HS-27A (cell line): ENCODE measurements at places on chromosomes 16 and 17.

GRCh38 chr16:14198572-14198971 is 127.5 kb downstream of the MRTFB start:
- DNase-seq: no peak

DNA sequence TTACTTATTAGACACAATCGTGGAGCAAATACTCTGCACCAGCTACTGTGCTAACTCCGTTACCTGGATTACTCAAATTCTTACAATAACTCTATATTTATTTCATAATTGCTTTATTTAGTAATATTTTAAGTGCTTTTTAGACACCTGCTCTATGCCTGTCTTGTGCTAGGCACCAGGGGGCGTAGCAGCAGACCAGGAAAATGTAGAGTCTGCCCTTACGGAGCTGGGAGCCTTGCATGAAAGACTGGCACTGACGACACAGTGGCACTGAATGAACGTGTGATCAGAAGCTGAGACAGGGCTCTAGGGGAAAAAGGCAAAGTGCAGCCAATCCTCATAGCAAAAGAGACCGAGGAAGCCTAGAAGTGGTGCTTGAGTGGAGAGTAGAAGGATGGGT is 486.5 kb downstream of the CDH13 start:
- DNase-seq: no peak

DNA sequence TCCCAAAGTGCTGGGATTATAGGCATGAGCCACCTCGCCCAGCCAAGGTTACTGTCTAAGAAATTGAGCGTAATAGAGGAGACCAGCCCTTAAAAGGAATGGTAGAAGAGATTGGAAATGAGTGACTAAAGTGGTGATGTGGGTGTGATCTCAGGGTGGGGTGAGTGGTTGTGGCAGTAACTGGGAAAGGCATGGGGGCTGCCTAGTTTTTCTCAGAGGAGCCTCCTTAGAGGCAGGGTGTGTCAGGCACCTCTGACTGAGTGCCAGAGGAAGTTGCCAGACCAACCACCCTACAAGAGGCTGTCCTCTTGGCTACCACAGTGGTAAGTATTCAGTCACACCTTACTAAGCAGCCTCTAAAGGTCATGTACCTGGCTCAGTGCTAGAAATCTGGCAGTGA is 8.9 kb downstream of the DUS2 start:
- peak; percentile 31 for DNase-seq

DNA sequence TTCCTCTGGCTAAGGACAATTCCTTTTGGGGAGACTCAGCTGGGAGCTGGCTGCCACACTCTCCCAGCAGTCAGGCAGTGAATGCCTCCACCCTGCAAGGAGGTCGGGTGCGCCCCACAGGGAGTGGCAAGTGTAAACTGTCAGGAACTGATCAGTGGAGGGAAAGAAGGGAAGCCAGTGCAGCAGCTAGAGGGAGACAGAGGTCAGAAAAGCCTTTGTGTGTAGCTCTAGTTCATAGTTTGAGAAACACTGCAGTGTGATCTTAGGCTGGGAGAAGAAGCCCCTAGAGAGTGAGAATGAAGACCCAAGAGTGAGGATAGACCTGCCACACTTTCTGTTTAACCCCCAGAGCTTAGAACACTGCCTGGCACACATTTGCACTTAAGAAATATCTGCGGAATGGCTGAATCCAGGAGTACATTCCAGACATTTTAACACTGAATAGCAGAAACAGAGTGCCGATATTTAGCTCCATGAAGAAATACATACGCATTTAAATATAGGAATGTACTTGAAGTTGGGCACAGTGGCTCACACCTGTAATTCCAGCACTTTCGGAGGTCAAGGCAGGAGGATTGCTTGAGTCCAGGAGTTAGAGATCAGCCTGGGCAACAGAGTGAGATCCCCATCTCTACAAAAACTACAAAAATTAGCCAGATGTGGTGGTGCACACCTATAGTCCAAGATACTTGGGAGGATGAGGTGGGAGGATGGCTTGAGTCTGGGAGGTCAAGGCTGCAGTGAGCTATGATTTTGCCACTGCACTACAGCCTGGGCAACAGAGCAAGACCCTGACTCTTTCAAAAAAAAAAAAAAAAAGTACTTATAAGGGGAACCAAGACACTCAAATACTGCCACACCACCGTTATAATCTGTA is 11.1 kb upstream of the SLC5A11 start:
- no peak for DNase-seq

- DNase-seq: no peak
These were observed 1.0 kb downstream of the SPAG5 start for GRCh38 chr17:28597606-28598383.

DNA sequence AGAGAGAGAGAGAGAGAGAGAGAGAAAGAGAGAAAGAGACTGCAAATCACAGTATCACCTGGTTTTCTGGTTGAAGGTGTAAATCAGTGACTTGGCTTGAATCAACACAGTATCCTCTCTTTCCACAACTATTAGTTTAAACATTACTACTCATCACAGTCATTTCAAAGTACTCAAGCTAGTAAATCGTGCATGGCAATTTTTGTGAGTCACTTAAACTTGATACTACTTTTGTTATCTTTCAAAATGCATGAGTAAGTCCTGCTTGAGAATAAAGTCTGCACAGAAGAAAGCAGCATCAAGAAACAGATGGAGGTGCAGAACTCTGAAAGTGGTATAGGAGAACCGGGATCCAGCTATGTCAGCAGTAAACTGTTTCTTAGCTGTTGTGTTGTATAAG is 535.4 kb downstream of the CDH8 start:
- peak; percentile 1 for DNase-seq

DNA sequence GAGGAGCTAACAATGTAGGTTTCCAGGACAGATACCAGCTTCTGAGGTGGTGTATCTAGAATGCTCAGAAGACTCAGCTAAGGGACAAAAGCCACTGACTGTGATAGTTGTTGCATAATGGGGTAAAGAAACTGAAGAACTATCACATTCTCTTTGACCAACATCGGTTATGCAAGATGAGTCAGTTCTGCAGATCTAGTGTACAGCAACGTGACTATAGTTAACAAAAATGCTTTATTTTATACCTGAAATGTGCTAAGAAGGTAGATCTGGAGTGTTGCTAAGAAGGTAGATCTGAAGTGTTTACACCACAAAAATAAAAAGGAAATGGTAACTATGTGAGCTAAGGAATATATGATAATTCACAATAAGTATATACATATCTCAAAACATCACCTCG is 2.5 kb downstream of the KRTAP9-6 start:
- no peak for DNase-seq

DNA sequence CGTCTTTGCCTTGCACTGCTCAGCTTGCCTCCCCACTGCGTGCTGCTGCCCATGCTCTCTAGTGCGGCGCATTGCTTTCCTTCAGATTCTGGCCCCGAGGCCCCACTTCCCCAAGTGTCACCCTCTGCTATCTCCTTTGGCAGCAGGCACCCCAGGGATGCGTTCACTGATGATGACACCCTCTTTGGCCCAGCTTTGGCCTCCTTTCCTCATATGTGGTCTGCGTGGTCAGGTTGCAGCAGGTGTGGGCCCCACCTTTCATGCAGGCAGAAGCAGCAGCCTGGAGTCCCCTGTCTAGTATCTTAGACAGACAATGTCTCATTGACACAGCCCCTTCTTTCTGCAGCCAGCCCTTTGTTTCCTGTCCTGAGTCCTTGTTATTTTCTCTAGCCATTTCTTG is 4.8 kb upstream of the CCL3 start:
- DNase-seq: no peak

GRCh38 chr16:261031-261691 is 14.6 kb downstream of the RGS11 start:
- no peak for DNase-seq

DNA sequence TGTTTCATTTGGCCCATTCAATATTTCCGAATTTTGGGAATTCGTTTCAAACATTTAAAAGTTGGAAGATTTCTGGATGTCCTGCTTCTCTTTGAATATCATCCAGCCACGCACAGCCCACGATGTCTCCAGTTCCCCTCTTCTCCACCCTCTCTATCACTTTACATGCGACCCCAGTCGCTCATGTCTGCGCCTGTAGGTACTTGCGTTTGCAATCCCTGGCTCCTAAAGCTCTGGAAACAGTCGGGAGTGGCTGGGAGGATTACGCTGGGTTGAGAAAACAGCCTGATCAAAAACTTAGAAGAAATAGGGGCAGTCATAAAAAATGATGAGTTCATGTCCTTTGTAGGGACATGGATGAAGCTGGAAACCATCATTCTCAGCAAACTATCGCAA is 1.5 kb upstream of the SBK1 start:
- DNase-seq: no peak

- DNase-seq: no peak
These were observed 10.8 kb upstream of the SLC46A1 start for GRCh38 chr17:28416703-28417311.

GRCh38 chr16:66619534-66620428 is 15.3 kb downstream of the CMTM3 start:
- no peak for DNase-seq

DNA sequence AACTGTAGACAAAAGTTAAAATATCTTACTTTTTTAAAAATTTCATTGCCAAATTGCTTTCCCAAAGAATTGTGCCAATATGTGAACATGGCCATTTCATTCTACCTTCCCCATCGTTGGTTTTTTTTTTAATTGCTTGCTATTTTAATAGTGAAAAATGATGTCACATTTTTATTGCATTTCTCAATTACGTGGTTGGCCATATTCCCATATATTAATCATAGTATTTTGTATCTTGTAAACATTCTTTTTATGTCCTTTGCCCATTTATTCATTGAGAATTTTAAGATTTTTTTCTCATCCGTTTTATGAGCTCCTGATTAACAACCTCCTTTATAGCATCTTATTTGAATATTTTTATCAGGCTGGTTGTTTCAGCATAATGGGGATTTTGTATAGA is 7.2 kb downstream of the OMG start:
- DNase-seq: no peak

GRCh38 chr16:74451951-74452758 is 30.9 kb upstream of the CLEC18B start:
- no peak for DNase-seq

- DNase-seq: no peak
These were observed 143.7 kb upstream of the RCVRN start for GRCh38 chr17:10048629-10049350.

GRCh38 chr16:15572329-15573001 is 70.5 kb downstream of the MARF1 start:
- DNase-seq: no peak

- DNase-seq: no peak
These were observed 16.2 kb upstream of the ALKBH5 start for GRCh38 chr17:18167421-18167820.

DNA sequence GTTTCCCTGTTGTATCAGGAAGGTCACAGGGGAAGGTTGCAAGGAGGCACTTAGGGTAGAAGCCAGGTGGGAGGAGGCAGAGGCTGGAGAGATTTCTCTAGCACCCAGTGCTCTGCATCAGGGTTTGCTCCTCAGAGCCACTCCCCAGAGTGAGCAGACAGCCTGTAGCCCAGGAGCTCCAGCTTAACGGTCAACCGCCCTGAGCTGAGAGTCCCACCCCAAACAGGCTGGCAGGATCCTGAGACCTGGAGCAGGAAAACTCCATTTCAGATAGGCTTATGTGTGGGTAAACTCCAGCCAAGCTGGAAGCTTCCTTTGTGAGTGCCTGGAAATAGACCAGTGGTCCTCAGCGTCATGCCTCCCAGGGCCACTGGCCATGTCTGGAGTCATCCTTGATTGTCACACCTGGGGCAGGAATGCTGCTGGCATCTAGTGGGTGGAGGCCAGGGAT is 37.9 kb downstream of the MPRIP start:
- DNase-seq: no peak

DNA sequence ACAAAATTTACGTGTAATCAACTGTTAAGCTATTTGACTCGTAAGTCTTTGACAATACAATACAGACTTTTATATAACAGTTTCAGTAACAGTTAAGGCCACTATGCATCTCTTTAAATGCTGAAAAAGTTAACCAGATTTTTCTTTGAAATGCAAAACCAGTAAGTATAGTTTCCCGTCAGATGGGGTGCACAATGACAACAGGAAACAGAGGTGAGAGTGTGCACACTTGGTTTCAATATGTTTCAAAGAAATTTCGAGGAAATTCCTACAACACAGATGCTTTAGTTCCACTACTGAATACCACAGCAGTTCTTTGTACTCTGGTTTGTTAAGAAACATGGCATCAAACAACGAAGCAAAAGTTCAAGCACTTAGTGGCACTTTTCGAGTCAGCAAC is 48.4 kb downstream of the RNF157 start:
- no peak for DNase-seq

- no peak for DNase-seq
These were observed 227.9 kb downstream of the MAF start for GRCh38 chr16:79372503-79373184.

GRCh38 chr16:54265575-54266107 is 20.9 kb downstream of the IRX3 start:
- DNase-seq: no peak

DNA sequence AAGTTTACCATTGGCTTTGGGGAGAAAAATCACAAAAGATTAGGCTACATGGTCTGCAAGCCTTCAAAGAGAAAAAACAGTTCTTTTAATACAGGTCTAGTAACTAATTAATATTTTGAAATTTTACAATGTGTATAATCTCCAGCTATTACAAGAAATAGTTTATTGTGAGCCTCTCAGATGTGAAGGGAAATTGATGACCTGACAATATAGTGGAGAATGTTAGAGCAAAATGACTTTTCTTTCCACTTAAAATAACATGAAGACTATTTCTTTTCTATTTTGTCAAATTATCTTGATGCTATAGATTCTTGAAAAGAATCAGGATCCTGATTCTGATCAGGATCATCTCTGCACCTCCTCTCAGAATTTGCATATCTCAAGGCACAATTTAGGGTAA is 362.3 kb downstream of the PMP22 start:
- DNase-seq: no peak

- no peak for DNase-seq
These were observed 174.0 kb downstream of the VPS53 start for GRCh38 chr17:540631-541030.

DNA sequence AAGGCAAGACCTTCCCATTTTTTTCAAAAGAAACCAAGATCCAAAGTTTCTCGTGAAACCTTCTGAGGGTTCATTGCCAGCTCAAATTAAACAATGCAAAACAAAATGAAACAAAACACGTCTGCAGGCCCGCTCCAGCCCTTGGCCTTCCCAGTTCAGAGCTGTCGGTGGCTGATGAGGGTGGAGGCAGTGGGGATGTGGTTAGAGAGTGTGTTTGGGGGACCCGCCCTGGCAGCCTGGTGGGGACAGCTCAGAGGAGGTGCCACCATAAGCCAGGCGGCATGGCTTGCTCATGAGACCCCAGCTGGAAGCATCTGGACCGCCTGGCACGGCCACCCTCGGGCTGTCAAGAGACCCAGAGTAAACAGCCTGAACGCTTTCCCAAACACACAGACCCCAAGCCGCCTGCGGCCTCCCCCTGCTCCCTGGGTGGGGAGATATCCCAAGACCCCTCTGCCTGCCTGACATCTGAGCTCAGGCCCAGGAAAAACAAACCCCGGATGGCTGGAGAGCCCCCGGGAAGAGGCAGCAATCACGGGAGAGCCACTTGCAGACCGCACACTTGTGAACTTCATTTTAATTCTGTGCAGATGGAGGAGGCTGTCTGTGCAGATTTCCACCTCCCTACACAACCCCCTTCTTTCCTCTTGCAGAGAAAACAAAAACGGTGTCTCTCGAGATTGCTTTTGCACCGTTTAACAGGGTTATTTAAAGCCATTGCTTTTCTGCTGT is 35.4 kb upstream of the LITAF start:
- no peak for DNase-seq

GRCh38 chr16:86961171-86961601 is 356.0 kb downstream of the C16orf95 start:
- DNase-seq: no peak

- no peak for DNase-seq
These were observed 15.5 kb downstream of the BANP start for GRCh38 chr16:87966685-87967185.

GRCh38 chr17:42421136-42421506 is 1.9 kb downstream of the CAVIN1 start:
- DNase-seq: no peak

GRCh38 chr17:55452139-55452790 is 30.6 kb upstream of the MMD start:
- no peak for DNase-seq
